Renal pelvis (tissue), 12 donors: ENCODE measurements at places on chromosomes 4 and X. TPM values are rescaled to one million over a fixed set of nuclear protein-coding genes. Genes with fewer than 3 reads are reported as not detected.

Gene GPC4
- polyA plus RNA-seq = 16.5 TPM

Gene TMEM31
- 1.4 TPM for polyA plus RNA-seq

Gene KCNE5
- 2.6 TPM for polyA plus RNA-seq

Gene GK
- 126 TPM for polyA plus RNA-seq

Gene ARX
- not detected for polyA plus RNA-seq

Gene SPATA4
- polyA plus RNA-seq = 1.4 TPM

Gene CFAP97
- polyA plus RNA-seq = 45.3 TPM
